ENCODE measurements at places on chromosomes 5 and 9.
A peak's percentile ranks its signal among the peaks of the same experiment; 100 is the strongest.

- DNase-seq, result peak; percentile 72
Observed at GRCh38 chr5:109690242-109690974, 681 bp downstream of the MAN2A1 start.

DNA sequence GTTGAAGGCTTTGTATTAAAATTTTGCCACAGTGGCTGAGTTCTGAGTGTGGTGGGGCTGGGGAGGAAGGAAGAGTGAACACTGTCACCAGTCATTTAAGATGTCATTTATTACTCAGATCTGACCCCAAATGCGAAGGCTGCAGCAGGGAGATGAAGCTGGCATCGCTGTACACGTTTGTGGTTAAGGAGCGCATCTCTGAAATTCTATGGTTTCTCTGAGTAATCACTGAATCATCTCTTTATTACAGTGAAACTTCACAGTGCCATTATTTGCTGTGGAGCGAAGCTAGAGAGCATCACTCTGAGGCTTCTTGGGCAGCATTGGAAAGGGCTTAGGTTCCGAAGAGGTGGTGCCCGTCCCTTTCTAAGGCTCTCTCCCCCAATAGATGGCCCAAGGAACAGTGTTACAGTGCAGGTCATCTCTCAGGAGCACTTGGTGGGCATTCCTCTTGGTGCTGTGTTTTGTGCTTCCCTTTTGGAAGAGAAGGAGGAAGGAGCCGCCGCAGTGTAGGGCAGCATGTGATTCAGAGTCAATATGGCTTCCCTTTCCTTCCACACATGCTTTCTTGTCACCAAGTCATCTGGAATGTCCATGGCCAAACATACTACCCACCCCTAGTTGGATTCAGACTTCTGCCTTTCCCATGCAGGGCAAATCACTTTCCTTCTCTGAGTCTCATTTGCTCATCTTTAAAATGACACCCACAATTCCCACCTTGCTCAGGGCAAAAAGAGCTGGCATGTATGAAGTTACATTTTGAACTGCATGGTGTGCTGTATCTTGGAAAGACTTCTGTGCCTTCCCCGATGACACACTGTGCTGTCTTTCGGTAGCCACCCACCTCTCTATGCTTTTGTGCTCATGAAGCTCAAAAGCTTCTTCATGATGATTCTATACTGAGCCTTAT is 9.3 kb upstream of the TEX48 start:
- DNase-seq, result no peak

DNA sequence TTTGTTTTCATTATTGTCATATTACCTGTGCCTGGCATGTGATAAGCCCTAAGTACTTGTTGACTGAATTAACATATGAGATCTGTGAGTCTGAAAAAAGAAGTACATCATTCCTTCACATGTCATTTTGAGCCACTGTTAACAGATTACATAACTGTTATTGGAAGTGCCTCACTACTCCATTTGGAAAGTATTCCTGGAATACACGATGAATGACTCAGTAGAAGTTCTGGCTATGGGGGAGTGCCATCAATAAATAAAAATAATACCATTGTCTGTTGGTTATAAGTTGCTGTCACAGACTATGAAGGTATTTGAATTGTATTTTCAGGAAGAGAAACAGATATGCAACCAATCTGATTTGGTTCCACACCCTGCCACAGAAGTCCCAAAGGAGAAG is 12.9 kb downstream of the NIPSNAP3B start:
- DNase-seq, result no peak

DNA sequence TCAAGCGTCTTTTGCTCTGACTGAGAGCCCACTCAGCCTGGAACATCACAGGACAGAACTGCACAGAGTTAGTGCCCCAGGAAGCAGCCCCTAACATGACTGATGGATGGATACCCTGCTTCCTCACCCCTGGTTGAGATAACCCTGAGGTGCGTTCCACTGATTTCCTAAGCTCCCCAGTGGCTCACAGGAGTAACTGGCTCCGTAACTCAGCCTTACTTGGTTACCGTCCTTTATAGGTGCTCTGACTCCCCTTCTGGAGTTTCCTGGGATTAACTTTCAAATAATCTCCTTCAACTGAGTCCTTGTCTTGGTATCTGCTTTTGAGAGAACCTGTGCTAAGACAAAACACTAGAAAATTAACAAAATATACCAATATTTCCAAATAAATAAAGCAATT is 449.5 kb downstream of the AGTPBP1 start:
- DNase-seq, result no peak

DNA sequence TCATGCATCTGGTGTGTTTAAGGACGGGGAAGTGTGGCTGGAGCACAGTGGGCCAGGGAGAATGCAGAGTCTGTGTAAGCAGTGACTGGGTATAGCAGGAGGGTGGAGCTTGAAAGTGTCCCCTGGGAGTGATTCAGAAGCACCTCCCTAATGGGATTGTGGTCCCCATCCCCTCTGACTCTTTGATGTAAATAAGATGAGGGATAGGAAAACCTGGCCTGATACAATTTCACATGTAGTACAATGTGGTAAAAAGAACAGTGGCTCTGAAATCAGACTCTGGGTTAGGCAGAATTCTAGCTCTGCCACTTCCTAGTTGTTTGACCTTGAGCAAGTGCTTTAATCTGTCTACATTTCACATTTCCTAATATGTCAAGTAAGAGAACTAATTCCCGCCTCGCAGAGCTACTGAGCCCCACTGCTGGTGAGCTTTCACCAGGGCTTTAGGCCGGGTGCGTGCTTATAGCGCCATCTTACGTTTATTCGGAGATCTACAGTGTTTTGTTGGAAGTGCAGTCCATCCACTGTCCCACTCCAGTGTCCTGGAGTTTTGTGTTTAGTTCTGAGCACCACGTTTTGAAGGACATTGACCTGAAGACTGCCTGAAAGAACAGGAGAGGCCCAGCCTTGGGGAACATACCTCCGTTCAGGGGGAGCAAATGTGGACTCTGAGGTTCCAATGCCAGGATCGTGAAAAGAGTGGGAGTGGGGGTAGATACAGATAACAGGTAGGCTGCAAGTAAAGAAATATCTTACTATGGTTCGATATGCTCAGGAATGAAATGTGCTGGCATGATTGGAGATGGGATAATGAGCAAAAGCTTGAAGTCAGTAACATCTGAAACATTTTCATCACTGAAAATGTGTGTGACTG is 51.2 kb upstream of the TESK1 start:
- peak; percentile 88 for DNase-seq

GRCh38 chr9:112279501-112279900 is 53.9 kb downstream of the PTBP3 start:
- DNase-seq, result no peak

DNA sequence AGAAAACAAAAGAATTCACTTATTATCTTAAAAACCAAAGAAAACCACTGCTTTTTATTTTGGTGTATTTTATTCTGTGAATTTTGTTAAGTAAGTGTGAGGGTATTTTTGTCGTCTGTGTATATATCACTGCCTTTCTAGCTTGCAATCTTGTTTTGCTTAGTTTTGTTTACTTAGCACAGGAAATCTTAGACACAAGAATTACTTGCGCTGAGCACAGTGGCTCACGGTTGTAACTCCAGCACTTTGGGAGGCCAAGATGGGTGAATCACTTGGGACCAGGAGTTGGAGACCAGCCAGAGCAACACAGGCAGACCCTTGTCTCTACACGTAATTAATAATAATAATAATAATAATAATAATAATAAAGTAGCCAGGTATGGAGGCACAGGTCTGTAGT is 230.3 kb downstream of the PAPPA start:
- no peak for DNase-seq

- no peak for DNase-seq
Observed at GRCh38 chr5:139725073-139725830, 70.4 kb upstream of the PSD2 start.

- DNase-seq, result no peak
Observed at GRCh38 chr9:134413890-134414623, 87.8 kb downstream of the RXRA start.

DNA sequence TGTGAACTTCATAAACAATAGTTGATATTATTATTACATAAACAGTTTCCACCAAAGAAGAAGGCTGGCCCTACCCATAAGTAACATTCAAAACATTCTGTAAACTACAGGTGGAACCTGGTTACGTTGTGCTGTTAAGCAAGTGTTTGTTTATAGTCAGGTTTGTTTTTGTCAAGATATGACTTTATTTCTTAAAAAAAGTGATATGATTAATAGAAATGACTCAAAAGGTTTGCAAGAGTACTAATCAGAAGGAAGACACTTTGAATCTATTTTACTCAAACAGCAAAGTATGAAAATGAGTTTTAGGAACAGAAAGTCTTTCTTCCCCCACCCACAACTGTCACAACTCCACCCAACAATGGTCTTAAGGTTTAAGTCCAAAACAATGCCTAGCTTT is 220.8 kb downstream of the PLK2 start:
- no peak for DNase-seq

GRCh38 chr5:60177596-60177995 is 284.1 kb upstream of the PDE4D start:
- DNase-seq, result no peak

DNA sequence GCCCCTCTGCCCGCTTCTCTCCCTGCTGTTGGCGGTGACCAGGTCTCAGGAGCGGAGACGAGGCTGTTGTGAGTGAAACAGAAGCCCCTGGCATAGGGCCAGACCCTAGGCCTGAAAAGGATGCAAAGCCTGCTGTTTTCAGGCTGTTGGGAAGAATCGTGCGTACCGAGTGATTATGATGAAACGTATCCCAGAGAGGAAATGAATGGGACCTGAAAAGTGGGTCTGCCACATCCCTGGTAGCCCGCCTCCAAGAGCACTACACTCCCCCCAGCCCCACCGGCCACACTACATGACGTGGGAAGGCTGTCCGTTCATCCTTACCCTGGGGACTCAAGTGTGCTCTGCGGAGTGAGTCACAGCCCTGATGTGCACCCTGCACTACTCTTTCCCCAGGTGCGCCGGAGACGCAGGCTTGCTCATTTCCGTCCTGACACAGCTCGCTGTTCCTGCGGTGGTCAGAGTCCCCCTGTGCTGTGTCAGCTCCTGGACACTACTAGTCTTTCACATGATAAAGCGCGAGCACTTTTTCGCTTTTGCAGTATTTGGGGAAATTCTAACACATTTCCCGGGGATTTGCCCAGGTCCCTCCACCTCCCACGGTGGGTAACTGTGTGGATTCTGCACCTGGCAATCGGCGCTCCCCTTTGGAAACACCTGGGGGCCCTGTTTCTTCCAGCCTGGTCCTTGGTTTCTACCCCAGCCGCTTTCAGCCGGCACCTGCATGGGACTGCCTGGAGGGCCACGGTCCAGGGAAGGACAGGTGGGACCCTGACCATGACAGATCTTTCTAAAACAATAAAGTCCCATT is 91.5 kb downstream of the ANKRD33B start:
- DNase-seq, result no peak

GRCh38 chr9:87567001-87567400 is 69.3 kb downstream of the DAPK1 start:
- DNase-seq, result no peak

- no peak for DNase-seq
Observed at GRCh38 chr5:14396737-14397136, 184.9 kb upstream of the OTULINL start.

GRCh38 chr9:125586172-125586511 is 120.9 kb downstream of the MAPKAP1 start:
- no peak for DNase-seq

- no peak for DNase-seq
Observed at GRCh38 chr5:92969191-92969780, 611.7 kb downstream of the NR2F1-AS1 start.

GRCh38 chr5:179171251-179171815 is 111.2 kb downstream of the ZNF354C start:
- DNase-seq, result no peak

GRCh38 chr9:73426269-73426668 is 274.6 kb downstream of the ANXA1 start:
- no peak for DNase-seq

DNA sequence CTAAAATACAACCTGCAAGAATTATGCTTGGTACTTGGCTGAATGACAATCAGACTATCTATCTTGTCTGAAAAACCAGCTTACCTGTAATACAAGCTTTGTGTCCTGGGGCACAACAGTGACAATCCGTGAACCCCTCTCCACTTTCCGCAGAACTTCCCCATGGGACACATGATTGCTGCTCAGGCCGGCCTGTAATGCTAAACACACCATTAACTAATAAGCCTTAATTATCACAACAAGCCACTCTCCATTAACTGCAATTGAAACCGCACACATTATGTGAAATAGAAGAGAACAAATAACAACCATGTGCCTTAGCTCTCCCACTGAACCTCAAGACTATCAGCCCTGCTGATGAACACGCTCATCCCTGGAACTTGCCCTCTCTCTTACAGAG is 33.7 kb downstream of the ELP1 start:
- no peak for DNase-seq

GRCh38 chr9:35658968-35659220 is 802 bp downstream of the CCDC107 start:
- peak; percentile 76 for DNase-seq

- DNase-seq, result no peak
Observed at GRCh38 chr5:134554319-134555222, 29.1 kb downstream of the JADE2 start.

- DNase-seq, result no peak
Observed at GRCh38 chr5:12745537-12745936, 841.3 kb upstream of the CTNND2 start.

GRCh38 chr5:90144625-90145327 is 264.8 kb downstream of the CETN3 start:
- no peak for DNase-seq

DNA sequence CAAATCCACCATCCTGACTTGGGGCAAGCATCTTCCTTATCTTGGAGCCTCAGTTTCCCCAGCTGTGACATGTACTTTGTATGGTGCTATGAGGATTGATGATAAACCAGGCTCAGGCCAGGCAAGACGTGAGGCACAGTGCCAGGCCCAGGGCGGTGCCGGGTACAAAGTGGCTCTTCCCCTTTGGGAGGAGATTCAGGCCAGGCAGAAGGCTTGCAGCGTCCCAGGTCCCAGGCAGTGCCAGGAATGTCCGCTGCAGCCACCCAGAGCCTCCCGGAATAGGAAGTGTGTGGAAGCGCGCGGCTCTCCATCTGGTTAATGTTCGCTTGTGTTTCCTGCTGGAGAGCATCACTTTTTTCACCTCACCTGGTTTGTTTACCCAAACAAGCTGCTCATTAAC is 12.6 kb upstream of the DENND1A start:
- DNase-seq, result no peak

GRCh38 chr5:84618262-84618661 is 233.6 kb upstream of the EDIL3 start:
- no peak for DNase-seq

DNA sequence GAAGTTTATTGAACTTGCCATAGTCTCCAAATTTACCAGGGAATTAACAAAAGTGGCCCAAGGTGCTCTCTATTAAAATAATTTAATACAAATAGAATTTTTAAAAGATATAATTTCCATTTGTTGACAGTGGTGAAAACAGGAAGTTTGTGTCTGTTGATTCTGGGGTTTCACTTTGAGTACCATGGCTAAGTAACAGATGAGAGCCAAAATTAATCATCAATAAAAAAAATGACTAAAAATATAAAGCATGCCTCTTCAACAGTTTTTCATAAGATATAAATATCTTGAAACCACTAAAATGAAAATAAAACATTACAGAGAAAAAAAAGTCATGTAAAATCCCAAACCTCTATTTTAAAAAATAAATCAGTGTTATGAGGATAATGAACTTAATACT is 49.8 kb downstream of the SGCD start:
- no peak for DNase-seq

GRCh38 chr9:69157751-69158466 is 16.2 kb upstream of the TJP2 start:
- peak; percentile 31 for DNase-seq
